HCT116 (cell line): ENCODE measurements at places on chromosomes 5 and 9. TPM values are rescaled to one million over a fixed set of nuclear protein-coding genes. Genes with fewer than 3 reads are reported as not detected.

- no peaks in the 10 kb centered on the region for H3K27me3 ChIP-seq
- no peaks in the 10 kb centered on the region for H3K4me1 ChIP-seq
- H3K36me3 ChIP-seq = peaks cover 57% of the 10 kb centered on the region
- DNase-seq = no peak
- no peak overlapping the region for H3K4me3 ChIP-seq
These were observed 87.4 kb downstream of the CAMSAP1 start for GRCh38 chr9:135819905-135820304.

DNA sequence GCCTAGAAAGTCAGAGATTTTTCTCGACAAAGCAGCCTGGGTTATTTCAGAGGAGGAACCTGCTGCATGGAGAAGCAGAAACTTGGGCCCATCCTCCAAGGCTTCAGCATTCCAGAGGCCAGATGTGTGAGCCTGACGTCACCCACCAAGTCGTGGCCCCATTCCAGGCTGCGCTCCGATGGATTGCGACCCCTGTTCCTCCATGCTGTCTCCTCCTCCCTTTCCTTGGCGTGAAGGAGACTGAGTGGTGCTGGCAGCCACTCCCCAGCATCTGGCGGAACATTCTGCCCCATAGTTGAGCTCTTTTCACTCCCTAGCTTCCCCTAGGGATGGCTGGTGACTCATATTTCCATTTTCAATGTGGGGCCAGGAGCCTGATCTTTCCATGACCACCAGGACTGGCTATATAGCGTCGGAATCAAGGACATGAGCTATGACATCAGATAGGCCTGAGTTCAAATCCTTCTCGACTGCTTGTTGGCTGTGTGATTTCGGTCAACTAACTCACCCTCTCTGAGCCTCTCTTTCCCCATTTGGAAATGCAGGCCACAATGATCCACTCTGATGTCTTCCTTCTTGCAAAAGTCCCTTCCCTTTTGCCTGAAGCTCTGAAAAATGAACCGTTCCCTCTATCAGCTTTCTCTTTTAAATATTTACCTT lies 24.5 kb upstream of the DUSP1 start:
- no peaks in the 10 kb centered on the region for H3K4me1 ChIP-seq
- H3K27me3 ChIP-seq = no peaks in the 10 kb centered on the region
- no peak for DNase-seq
- no peaks in the 10 kb centered on the region for H3K36me3 ChIP-seq
- no peak overlapping the region for H3K27ac ChIP-seq
- no peak overlapping the region for H3K4me3 ChIP-seq

The STRBP gene
- total RNA-seq = 30.4 TPM

The RASEF gene
- total RNA-seq = 0.12 TPM
